ENCODE measurements at places on chromosomes 7 and 10. TPM values are rescaled to one million over a fixed set of nuclear protein-coding genes. Genes with fewer than 3 reads are reported as not detected.

Gene OR6V1
- total RNA-seq, result not detected

Gene GIMAP8
- not detected for total RNA-seq

Gene SLC18A3
- total RNA-seq, result 6.2 TPM

Gene OLAH
- not detected for total RNA-seq

Gene MTG1
- 79.1 TPM for total RNA-seq

Gene NRF1
- 16.9 TPM for total RNA-seq

GRCh38 chr10:8581521-8582225 lies 527.2 kb downstream of the GATA3 start:
- H3K4me3 ChIP-seq, result no peak overlapping the region
- H3K27ac ChIP-seq, result no peak overlapping the region
- DNase-seq, result no peak

GRCh38 chr10:49595003-49595712 lies 15.0 kb upstream of the SLC18A3 start:
- DNase-seq, result no peak
- peaks cover 31% of the 10 kb centered on the region for H3K27me3 ChIP-seq
- peaks cover 6% of the 10 kb centered on the region for H3K4me1 ChIP-seq
- H3K4me3 ChIP-seq, result no peak overlapping the region
- no peaks in the 10 kb centered on the region for H3K36me3 ChIP-seq
- no peak overlapping the region for H3K27ac ChIP-seq

DNA sequence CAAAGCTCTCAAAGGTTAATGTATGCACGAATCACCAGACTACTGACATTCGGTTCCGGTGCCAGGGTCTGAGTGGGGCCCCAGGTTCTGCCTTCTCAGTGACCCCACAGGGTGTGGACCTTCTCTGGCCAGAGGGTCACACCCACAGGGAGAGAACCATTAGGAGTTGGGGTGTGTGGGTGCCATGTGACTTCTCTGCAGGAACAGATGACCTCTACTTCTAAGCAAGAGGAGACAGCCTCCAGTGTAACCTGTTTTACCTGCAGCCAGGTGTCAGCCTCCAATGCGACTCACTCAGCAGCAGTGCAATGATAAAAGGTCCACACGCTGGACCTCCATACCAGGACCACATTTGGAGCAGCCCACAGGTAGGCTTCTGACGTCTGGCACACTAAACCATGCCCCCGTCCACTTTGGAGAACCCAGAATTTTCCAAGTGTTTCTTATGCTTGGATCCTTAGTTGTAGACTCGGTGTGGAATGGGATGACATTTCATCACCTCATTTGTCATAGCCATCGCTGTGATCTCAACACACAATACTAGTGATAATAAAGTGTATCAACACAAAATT lies 16.2 kb upstream of the INSIG1 start:
- H3K4me1 ChIP-seq, result peaks cover 7% of the 10 kb centered on the region
- no peaks in the 10 kb centered on the region for H3K27me3 ChIP-seq
- H3K27ac ChIP-seq, result no peak overlapping the region
- no peak for DNase-seq
- no peak overlapping the region for H3K4me3 ChIP-seq

DNA sequence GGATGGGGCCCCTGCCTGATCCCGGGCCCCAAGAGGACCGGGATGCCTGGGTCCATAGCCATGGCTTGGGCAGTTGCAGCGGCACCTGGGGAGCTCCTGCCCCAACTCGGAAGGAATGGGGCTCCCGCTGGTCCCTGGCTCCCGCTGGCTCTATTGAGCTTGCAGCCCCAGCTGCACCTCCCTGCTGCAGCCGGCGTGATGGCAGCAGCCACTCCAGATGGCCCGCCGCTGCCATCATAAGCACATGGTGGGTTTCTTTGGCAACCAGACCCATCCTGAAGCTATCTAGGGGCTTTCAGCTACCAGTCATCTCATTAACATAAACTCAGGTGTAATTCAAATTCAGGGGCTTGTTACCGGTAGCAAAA lies 11.1 kb upstream of the DNMBP start:
- DNase-seq, result no peak
- H3K27me3 ChIP-seq, result no peaks in the 10 kb centered on the region
- H3K4me1 ChIP-seq, result peaks cover 17% of the 10 kb centered on the region
- no peak overlapping the region for H3K27ac ChIP-seq

- H3K27ac ChIP-seq, result no peak overlapping the region
- peaks cover 8% of the 10 kb centered on the region for H3K27me3 ChIP-seq
- peaks cover 20% of the 10 kb centered on the region for H3K4me1 ChIP-seq
- no peak overlapping the region for H3K4me3 ChIP-seq
- no peaks in the 10 kb centered on the region for H3K36me3 ChIP-seq
- no peak for DNase-seq
Observed at GRCh38 chr7:96034940-96035727, 262.8 kb downstream of the DYNC1I1 start.

DNA sequence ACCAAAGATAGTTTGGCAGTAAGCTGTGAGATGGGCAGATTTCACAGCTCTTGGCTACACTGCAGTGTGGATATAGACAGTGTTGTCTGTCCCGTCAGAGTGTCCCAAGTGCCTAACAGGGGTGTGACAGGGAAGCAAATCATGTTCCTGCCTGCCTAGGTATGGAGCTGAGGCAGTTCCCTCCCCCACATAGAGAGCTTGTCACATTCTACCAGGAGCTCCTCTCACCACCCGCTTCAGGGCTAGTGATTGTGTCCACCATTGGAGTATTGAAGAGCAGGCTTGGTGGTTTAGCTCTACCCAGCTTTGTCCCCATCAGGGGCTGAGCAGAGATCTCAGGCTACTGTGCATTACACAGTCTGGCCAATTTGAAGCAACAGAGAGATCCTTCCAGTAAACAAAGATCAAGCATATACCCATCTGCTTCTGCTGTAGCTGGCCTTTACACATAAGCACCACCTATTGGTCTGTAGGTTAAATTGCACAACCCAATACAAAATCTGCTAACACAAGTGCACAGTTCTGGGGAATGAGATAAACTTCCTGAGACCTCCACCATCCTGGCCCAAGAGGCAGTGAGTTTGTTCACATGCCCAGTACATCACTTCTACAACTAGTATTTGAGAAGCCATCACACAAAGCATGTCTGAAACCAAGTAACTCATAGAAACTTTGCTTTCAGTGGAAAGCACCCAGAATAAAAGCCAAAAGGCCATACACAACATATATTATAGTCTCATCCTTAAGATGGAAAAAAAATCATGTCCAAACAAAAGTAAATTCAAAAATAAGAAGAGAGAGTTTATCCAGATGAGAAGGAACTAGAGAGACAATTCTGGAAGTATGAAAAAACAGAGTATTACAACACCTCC lies 67.3 kb downstream of the GLCCI1 start:
- H3K27me3 ChIP-seq, result no peaks in the 10 kb centered on the region
- H3K4me1 ChIP-seq, result no peaks in the 10 kb centered on the region
- H3K27ac ChIP-seq, result no peak overlapping the region
- peaks cover 36% of the 10 kb centered on the region for H3K36me3 ChIP-seq

GRCh38 chr10:97676770-97677581 lies 10.1 kb downstream of the AVPI1 start:
- H3K36me3 ChIP-seq, result no peaks in the 10 kb centered on the region
- H3K4me3 ChIP-seq, result no peak overlapping the region
- H3K27ac ChIP-seq, result no peak overlapping the region
- peaks cover under 1% of the 10 kb centered on the region for H3K4me1 ChIP-seq
- DNase-seq, result no peak
- H3K27me3 ChIP-seq, result no peaks in the 10 kb centered on the region

- H3K27me3 ChIP-seq, result no peaks in the 10 kb centered on the region
- no peak overlapping the region for H3K27ac ChIP-seq
- H3K36me3 ChIP-seq, result no peaks in the 10 kb centered on the region
Observed at GRCh38 chr7:1049006-1049741, 4.8 kb downstream of the GPR146 start.

Data from type B pancreatic cell (in vitro differentiated cells).